DMS79 treated with DMSO at 0.1 percent for 48 hours (cell line): ENCODE measurements at places on chromosomes 12 and 14.

- no peak for DNase-seq
Measured at GRCh38 chr12:106855221-106855758, 80.8 kb downstream of the RIC8B start.

- no peak for DNase-seq
Measured at GRCh38 chr12:4910502-4911315, 1.0 kb downstream of the KCNA1 start.

- no peak for DNase-seq
Measured at GRCh38 chr12:108935159-108935763, 55.4 kb downstream of the DAO start.

GRCh38 chr12:67524861-67525616 is 123.5 kb upstream of the DYRK2 start:
- no peak for DNase-seq

DNA sequence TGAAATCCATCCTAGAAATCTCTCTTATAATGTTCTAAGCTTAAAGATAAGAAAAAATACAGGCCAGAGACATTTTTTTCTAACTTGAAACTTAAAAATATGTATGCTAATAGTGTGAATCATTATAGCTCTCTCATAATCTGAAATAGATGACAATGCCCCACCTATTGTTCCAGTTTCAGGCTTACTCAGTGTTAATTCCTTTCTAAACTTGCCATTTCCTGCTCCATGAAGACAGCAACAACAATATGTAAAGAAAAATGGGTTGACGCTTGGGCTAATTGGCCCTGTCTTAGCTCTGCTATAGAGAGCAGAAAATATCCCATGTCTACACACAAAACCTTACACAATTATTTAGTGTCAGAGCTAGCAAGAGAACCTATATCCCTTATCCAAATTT is 37.1 kb downstream of the LMO3 start:
- no peak for DNase-seq

DNA sequence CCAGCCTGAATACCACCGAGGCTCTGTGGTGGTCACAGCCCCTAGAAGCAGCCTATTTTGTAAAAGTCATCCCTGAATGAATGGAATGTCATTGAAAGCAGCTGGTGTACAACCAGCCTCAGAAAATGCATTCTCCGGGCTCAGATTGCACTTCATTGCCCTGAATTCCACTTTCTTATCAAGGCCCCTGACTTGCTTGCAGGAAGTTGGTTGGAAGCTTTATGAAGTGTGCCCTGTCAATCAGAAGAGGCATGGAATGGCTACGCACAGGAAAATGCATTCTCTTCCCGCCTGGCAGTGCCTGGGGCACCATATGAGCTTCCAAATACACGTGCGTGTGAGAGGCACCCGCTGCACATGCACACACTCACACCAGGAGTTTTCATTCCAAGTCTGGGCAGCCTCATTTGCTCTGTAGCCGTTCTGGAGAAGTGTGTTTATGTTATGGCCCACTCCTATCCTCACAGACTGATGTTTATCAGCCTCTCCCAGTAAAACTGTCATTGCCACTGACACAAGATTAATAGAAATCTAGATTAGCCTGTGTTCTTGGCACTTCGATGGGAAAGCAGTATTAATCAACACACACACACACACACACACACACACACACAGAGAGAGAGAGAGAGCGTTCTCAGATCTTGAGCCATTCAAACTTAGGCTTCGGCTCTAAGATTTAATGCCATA is 63.9 kb downstream of the NUAK1 start:
- no peak for DNase-seq

- DNase-seq = no peak
Measured at GRCh38 chr14:68203871-68204270, 384.3 kb downstream of the RAD51B start.
